ENCODE measurements at places on chromosomes 7 and 10.

GRCh38 chr10:77081481-77081891, 556.1 kb downstream of the KCNMA1 start:
- DNase-seq, result no peak

GRCh38 chr10:21230219-21230618, 295.3 kb downstream of the SKIDA1 start:
- no peak for DNase-seq

- no peak for DNase-seq
These were observed 1.1 kb downstream of the PALS2 start for GRCh38 chr7:24574386-24574785.

DNA sequence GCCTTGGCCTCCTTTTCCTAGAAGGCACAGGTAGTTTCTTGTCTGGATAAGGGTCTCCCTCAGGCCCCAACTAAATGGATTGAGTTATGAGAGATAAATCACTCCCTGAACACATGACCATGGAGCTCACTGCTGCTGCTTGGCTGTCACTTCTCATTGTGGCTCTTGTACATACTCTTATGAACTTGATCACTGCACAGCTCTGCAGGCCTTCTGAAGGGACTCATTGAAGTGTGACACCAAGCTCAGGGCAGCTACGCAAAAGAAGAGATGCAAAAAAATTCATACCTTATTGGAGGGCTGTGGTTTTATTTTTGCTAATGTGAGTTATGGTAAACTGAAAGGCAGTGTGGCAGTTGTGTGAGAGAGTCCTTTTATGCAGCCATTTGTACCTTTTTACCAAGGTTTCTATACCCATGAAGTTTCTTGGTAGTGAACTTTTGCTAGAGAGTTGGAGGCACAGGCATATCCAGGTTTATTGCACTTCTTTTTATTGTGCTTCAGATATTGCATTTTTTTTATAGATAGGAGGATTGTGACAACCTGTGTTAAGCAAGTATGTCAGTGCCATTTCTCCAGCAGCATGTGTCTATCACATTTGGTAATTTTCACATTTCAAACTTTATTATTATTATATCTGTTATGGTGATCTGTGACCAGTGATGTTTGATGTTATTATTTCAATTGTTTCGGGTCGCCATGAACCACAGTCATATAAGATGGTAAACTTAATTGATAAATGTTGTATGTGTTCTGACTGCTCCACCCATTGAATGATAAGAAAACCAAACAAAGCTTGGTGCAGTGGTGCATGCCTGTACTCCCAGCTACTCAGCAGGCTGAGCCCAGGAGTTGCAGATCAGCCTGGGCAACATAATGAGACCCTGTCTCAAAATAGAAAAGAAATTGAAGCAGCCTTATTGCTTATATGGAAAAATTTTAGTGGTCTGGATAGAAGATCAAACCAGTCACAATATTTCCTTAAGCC, 100.6 kb downstream of the LRRC4 start:
- DNase-seq, result no peak
